ENCODE measurements at places on chromosomes 3 and 15.

DNA sequence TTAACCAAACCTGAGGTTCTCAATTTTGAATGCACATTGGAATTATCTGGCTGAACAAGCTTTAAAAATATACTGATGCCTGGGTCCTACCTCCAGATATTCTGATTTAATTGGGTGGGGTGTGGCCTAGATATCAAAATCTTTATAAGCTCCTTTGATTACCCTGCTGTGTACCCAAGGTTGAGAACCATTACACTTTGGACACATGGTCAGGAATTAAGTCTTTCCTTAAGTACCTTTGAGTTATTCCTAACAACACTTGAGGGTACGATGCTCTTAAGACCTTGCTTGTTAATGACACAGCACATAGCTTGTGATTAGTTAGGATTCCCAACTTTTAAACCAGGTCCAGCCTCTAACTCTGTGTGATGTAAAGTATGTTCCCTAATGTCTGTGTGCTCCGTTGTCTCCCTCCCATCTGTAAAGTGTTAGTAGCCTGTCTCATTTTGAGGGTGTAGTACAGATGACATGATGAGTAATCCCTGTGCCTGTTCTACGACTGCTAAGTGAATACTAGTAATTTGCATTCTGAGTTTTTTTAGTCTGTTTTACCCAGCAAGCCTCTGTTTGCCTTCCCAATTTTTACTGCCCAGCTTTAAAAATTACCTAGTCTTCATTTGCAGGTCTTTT lies 154.9 kb downstream of the KLHL25 start:
- DNase-seq: peak; percentile 82

DNA sequence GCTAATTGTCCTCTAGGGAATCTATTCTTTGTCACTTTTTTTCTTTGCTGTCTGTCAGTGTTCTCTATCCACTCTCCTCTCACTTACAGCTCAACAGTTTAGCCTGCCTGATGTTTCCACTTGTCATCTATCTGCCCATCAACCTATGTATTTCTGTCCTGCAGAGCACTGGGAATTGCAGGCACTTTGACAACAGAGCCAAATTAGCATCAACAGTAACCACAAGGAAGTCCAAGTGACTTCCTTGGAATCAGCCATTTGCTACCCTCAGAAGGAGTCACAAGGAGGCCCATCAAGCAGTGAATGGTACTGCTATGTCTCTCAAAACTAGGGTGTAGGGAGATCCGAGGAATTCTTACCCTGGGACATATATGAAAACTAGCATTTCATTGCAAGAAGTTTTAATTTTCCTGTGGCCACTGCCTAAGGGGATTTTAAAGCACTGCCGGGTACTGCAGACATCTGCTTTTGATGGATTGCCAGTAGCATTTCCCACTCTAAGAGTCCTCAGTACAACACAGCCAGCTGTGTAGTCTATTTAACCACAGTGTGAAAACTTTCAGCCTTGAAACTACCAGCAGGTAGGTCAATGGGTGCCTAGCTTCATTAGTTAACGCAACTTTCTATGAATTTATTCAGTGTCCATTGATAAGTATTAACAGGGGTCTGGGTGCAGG lies 898.8 kb downstream of the NTRK3 start:
- DNase-seq: no peak

GRCh38 chr3:168914662-168915061 lies 748.9 kb downstream of the MECOM start:
- no peak for DNase-seq

GRCh38 chr3:71241246-71241901 lies 342.2 kb downstream of the FOXP1 start:
- DNase-seq: no peak

DNA sequence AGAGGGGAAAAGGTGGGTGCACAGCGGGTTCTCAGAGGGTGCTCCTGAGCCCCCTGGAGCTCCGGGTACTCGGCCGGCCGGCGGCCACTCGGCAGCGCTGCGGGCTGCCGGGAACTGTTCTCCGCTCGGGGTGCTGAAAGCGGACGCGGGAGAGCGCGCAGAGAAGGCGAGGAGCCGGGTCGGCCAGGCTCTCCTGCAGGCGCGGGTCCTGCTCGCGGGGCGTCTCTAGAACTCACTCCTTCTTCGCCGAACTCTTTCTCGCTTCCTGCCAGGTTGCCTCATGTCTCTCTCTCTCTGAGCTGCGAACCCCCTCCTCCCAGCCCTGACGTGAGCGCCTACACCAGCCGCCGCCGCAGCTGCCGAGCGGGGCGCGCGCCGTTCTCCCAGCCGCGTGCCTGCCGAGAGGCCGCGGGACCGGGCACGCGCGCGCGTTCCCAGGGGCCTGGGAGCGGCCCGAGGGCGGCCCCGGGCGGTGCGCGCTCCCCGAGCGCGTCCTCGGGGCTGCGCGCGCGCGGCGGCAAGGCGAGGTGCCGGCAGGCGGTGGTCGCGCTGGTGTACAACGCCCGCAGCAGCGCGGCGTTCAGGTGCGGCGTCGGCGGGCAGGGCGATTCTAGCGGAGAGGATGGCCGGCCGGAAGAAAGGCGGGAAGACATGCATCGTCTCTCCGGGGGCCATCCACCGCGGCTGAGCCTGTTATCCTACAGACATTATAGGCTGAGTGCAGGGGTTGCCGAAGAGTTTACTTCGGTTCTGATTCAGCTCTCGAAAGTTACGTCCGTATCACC lies at the start of gene PEX5L:
PEX5L (minus strand) TSS at position 267 of the 785 bp plus-strand sequence. CDS start 338 bp downstream, outside the sequence.
- DNase-seq: peak; percentile 59

- DNase-seq: no peak
These were observed 276.2 kb upstream of the CTNNB1 start for GRCh38 chr3:40923143-40923542.

DNA sequence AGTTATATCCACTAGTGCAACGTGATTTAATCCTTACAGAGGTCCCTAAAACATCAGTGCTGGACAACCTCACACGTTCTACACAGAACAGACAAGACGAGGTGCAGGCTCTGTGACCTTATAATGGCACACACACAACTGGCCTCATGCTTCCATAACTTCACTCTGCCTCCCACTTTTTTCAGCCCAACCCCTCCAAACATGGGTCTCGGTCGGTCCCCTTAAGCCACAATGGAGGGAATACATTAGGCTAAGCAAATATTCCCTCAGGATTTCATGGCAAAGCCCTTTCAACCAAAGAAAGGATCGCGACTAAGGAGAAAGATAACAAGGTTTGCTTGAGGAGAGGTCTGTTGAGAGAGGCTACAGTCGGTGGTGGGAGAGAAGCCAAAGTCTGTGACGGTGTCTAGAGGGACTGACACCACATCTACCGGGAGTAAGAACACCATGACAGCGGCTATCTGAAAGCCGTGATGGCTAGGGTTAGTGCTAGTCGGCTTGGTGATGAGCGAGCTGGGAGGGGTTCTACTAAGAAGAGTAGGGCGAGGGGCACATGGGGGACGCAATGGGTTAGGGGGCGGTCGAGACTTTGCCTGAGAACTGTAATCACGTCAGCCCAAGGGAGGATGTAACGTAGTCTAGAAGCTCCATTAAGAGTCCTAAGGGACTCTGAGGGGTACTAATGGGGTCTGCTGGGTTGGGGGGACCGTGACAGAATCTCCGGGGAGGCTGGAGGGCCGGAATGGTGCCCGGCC lies 1.0 kb downstream of the MYO9A start:
- peak; percentile 32 for DNase-seq

DNA sequence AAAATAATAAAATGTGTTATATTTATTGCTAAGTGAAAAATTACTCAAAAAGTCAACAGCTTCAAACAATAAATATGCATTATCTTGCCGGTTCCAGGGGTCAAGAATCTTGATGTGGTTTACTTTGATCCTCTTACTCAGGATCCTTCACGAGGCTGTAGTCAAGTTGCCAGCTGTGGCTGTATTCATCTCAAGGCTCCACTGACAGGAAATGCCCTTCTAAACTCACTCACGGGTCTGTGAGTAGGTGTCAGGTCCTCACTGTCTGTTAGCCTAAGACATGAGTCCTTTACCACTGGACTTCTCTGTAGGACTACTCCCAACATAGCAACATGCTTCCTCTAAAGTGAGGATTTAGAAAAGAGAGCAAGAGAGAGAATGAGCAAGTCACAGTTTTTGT lies 983.0 kb downstream of the SI start:
- no peak for DNase-seq

DNA sequence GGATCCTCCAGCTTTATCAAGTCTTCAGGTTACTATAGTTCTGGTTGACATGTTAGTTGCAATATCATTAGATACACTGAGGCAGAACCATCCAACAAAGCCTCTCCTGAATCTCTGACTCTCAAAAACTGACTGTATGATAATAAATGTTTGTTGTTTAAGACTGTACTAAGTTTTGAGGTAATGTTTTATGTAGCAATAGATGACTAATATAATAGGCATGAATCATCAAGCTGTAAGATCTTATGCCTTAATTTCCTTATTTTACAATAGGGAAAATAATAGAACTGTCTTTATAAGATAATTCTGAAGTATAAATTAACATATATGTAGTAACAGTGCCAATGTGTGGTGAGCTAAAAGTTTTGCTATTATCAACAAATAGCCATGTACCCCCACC lies 88.9 kb upstream of the TBC1D5 start:
- no peak for DNase-seq

- DNase-seq: peak; percentile 38
These were observed 71.9 kb downstream of the CSNK1G1 start for GRCh38 chr15:64284042-64284441.

- DNase-seq: peak; percentile 53
These were observed 92.8 kb downstream of the DUT start for GRCh38 chr15:48423896-48424475.

DNA sequence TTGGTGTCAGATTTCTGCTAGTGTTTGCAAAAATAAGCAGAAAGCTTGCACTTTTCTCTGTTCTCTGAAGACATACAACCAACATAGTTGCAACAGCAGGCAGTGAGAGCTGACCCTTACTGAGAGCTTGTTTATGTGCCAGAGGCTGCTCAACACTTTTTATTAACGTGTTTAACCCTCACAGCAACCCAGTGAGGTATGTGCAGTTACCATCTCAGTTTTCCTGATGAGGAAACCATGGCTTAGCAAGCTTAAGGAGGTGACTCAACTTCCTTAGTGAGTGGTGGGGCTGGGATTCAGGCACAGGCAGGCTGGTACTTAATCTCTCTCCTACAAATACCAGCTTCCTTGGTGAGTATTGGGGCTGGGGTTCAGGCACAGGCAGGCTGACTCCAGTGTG lies 158.1 kb upstream of the CTDSPL start:
- peak; percentile 35 for DNase-seq

- DNase-seq: no peak
These were observed 111.3 kb downstream of the FBLN2 start for GRCh38 chr3:13660042-13660874.

GRCh38 chr3:110767156-110767555 lies 304.5 kb upstream of the NECTIN3 start:
- DNase-seq: no peak

DNA sequence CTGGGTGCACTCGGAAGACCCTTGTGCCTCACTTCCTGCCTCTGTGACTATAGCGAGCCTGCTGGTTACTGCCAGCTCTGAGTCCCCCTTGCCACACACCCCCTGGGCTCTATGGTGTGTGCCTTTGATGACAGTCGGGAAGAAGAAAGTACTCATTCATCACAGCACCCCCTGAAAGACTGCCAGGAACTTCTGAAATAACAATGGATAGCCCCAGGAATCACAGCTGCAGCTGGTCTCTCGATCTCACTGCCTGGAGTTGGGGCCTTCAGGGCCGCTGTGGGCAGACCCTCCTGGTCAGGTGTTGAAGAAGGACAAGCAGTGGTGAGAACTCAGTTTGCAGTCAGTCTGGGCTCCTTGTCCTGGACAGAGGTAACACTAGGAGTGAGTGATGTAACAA lies 9.8 kb upstream of the RPP14 start:
- DNase-seq: no peak

DNA sequence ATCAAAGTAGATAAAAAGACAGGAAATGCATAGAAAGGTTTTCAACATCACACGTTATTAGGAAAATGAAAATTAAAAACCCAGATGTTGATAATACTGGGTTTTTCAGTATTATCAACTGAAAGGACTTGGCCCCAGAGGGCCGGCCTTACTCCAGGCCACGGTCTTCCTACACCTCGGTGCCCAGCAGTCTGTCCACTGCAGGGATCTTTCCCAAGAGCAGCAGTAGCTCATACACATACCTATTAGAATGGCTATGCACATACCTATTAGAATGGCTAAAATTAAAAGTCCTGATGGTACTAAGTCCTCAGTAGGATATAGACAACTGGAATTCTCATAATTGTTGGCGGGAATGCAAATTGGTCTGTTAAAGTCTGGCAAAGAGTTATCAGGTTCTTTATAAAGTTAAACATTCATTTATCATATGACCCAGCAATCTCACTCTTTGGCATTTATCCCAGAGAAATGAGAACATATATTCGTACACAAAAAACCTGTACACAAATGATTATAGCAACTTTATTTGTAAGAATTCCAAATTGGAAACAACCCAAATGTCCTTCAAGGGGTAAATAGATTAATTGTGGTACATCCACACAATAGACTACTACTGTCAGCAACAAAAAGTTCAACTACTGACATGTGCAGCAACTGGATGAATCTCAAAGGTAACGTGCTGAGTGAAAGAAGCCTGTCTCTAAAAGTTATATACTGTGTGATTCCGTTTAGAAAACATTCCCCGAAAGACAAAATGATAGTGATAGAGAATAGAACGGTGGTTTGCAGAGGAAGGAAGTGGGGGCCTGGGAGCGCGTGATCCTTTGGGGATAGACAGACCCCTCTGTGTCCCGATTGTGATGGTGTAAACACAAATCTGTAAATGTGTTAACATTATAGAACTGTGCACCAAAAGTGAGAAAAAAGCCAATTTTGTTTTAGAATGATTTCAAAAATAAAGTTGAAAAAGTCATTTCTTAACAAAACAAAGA lies 62.3 kb downstream of the MCTP2 start:
- no peak for DNase-seq

DNA sequence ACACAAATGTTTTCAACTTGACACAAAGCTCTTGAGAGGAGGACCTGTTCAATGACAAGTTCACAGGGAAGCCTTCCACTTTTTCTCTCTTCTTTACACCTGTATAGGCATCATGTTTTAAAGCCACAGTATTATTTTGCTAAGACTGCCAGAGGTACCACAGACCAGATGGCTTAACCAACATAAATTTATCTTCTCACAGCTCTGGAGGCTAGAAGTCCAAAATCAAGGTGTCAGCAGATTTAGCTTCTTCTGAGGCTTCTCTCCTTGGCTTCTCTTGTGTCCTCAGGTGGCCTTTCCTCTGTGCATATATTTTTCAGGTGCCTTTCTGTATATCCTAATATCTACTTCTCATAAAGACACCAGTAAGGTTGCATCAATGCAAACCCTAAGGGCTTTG lies 435.2 kb upstream of the GBE1 start:
- no peak for DNase-seq

GRCh38 chr3:72288955-72289691 lies 504.2 kb upstream of the PROK2 start:
- peak; percentile 88 for DNase-seq

GRCh38 chr3:48915296-48915695 lies 3.3 kb upstream of the ARIH2 start:
- no peak for DNase-seq

GRCh38 chr3:183427196-183427875 lies 1.1 kb downstream of the MCF2L2 start:
- DNase-seq: no peak

DNA sequence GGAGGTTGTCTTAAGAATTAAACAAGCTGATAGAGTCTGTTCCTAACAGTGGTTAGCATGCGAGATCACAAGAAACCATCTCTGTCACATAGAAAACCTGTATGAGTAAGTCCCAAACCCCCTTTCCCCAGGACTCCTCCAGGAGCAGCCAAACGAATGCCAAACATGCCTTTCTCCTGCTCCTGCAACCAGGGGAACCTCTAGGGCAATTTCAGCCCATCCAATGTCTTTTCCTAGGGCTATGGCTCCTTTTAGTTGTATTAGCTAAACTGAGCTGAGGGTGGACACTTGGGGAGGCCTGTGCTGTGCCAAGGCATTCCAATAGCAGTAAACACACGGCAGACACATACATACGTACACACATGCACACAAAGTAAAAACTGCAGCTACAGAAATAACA lies 36.5 kb upstream of the TIMP4 start:
- peak; percentile 36 for DNase-seq
